Activated T-cell treated with anti-CD3 and anti-CD28 coated beads, Interleukin-2, amount 50 U/mL, for 1 hour (primary cell): ENCODE measurements at places on chromosomes 2 and 18.

GRCh38 chr18:7017013-7017412 lies 100.6 kb downstream of the LAMA1 start:
- DNase-seq: no peak

GRCh38 chr2:130837175-130837810 lies 579 bp downstream of the ARHGEF4 start:
- DNase-seq: no peak

DNA sequence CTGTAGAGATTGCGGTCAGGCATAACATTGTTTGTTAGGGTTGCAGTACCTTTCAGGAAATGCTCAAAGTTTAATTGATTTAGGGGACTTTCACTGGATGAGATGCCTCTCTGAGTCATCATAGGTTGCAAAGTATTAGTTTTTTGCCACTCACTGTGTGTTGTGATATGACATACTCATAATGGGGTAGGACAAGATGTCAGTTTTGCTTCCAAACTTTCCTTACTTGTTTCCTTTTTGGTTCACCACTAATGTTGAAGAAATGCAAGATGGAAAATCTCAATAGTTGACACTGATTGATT lies 35.0 kb upstream of the PTH2R start:
- no peak for DNase-seq

DNA sequence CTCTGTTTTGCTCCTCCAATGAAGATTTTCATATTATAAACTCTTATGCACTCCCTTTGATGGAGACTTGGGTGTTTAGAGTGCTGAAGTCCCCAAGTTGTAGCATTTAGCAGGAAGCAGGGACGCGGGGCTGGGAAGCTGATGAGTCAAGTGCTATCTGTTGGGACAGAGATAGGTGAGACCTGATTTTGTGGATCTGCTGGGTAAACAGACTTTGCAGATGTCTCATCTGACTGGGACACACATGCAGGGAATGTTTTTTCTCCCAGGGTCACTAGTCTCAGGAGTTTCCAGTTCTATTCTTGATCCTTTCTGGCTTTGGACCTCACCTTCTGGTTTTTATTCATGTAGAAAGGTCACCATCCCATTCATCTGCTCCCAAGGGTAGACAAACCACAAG lies 79.7 kb upstream of the ACAA2 start:
- no peak for DNase-seq

GRCh38 chr2:227460070-227460485 lies 11.9 kb upstream of the AGFG1 start:
- peak; percentile 67 for DNase-seq
